ENCODE measurements at places on chromosomes 2 and 18.
A peak's percentile ranks its signal among the peaks of the same experiment; 100 is the strongest.

GRCh38 chr18:61972389-61973264 is 79.8 kb upstream of the RNF152 start:
- no peak for DNase-seq

- peak; percentile 48 for DNase-seq
These were observed 84.7 kb upstream of the NEDD4L start for GRCh38 chr18:57959278-57959677.

DNA sequence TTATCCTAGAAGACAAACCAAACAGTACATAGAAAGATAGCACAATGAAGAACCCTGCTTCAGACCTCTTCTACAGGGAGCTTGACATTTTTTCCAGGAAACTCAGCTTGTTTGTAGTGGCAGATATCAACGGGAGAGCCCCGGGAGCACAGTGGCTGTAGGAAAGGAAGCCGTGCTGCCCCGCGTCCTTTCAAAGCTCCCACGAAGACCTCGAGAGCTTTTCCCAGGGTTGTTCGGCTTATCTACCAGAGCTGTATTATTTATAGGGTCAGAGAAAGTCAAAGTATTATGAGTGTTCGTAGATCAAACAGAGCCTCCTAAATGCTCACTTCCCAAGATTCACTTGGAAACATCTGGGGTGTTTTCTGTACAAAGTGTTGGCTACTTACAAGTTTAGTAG is 167.1 kb upstream of the COPS8 start:
- DNase-seq: no peak

- DNase-seq: no peak
These were observed 186.4 kb downstream of the TNS1 start for GRCh38 chr2:217816396-217816869.

- no peak for DNase-seq
These were observed 66.8 kb downstream of the ACSL3 start for GRCh38 chr2:222927600-222927999.

- no peak for DNase-seq
These were observed 95.9 kb downstream of the POLE4 start for GRCh38 chr2:75054296-75054695.

DNA sequence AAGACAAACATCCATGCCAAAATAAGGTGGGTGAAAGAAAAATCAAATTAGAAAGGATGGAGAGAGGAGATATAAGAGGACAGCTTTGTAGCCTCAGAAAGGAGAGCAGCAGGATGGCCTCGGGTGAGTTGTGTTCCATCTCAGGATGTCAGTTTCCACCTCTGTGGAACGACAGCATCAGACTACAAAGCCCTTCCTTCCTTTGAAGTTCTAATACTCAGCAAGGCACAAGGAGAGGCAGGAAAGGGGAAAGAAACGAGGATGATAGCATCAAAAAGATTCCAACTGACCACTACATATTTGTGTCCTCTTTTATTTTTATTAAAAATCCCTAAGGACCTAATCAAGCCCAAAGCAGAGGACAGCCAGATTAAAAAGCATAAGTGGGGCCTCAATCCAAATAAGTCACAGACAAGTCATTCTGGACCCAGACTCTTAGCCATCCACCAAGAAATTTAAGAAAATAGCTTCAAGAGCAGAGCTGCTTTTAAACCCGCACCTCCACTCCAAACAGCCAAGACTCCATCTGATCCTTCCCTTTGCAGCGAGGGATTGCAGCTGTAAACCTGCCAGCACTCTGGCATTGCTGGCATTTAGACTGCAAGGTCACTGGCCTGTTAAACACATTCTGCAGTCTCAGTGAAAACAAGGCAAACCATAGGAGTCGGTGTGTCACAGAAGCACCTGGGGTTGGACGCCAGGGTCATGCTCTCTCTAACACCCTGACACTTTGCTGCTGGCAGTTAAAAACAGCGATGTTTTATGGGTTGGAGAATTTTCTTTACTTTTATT is 314.5 kb upstream of the CHAC2 start:
- no peak for DNase-seq

DNA sequence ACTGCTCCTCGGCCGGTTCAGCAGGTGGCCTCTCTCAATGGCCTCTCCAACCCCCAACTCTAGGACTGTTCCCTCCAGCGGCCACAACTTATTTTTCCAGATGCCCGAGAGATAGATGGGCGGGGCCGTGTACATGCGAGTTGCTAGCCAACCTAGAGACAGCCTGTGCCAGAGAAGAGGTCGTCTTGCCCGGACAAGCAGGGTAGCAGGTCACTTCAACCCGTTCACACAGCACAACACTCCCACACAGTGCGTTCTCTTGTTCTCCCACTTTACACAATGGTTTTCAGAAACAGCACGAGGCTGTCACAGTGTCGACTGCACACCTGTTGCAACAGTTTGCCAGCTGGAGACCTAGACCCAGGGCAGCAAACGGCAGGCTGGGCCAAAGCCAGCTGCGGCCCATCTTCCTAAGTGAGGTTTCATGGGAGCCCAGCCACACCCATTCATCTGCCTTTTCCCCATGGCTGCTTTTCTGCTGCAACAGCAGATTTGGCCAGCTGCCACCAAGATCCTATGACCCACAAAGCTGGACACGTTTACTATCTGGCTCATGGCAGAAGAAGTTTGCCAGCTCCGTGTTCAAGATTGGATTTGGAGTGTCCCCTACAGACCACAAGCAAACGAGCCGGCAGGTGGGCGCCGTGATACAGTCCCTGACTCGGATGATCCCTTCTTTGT is 7.3 kb upstream of the PRLH start:
- no peak for DNase-seq

DNA sequence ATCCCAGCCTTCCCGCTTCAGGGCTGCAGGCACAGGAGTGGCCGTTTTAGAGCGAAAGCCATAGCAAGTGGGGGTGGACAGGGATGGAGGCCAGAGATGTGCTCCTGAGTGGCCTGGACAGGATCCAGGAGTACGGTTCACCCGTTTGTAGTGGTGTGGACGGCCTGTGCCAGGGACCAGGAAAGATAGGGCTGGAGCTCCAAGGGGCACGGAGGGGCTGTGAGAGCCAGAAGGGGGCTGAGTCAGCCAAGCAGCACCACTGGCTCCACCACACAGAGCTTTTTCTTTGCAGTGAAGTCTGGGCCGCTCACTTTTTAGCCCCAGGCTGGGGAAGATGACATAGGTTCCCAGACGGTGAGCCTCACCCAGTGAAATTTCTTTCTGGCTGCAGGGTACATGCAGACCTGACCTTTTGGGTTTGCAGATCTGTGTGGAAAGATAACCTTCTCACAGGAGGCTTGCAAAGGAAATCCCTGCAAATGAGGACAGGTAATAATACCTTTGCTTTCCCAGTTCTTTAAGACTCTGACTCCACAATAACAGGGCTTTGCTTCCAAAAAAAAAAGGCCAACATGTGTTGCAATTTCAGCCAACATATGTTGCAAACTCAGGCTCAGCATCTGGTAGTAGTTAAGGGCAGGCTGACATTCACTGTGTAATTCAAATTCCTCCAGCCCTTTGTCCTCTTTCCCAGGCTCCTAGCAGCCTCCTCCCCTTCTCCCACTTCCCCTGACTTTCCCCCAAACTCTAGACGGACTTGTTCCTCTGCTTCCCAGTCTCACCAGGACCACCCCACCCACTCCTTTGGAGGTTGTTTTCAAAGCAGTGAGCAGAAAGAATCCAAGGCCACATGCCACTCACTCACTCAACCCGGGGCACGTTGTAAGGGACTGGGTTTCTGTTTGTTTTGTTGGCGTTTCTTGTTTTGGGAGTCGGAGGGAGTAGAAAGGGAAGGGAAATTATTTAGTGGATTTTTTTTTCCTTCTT is 20.3 kb upstream of the LAPTM4A start:
- DNase-seq: no peak

DNA sequence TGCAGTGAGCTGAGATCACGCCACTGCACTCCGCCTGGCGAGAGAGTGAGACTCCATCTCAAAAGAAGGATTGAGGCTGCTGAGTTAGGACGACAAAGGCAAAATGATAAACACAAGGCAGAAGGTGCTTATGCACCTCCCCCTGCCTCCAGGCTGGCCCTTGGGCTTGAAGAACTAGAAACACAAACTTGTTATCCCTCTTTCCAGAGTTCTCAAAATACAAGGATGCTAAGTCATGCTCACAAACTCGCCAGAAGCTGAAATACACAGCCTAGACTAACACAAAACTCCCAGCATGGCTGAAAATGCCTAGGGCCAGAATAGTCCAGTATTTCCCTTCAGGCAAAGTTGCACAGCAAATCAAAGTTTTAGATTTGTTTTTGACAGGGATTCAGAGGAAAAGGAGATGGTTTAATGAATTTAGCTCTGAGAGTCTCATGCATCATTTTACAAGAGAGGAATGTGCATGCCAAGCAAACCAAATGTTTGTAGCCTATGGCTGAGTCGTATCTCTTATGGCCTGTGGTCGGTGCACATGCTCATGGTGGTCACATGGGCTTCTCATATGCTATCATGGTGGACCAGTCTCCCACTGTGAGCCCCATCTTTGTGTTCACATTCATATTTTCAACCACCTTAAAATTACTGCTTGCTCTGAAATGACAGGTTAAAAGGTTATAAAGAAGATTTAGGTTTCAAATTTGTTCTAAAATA is 16.2 kb upstream of the MREG start:
- DNase-seq: no peak

- DNase-seq: no peak
These were observed 260.8 kb downstream of the CD226 start for GRCh38 chr18:69686861-69687260.

GRCh38 chr2:126368758-126369157 is 287.2 kb upstream of the GYPC start:
- no peak for DNase-seq

- DNase-seq: no peak
These were observed 21.3 kb downstream of the SCN1A start for GRCh38 chr2:166106431-166107015.

GRCh38 chr2:26144031-26144430 is 28.9 kb upstream of the GAREM2 start:
- no peak for DNase-seq

- no peak for DNase-seq
These were observed 33.6 kb downstream of the PTPRM start for GRCh38 chr18:7600528-7601245.

DNA sequence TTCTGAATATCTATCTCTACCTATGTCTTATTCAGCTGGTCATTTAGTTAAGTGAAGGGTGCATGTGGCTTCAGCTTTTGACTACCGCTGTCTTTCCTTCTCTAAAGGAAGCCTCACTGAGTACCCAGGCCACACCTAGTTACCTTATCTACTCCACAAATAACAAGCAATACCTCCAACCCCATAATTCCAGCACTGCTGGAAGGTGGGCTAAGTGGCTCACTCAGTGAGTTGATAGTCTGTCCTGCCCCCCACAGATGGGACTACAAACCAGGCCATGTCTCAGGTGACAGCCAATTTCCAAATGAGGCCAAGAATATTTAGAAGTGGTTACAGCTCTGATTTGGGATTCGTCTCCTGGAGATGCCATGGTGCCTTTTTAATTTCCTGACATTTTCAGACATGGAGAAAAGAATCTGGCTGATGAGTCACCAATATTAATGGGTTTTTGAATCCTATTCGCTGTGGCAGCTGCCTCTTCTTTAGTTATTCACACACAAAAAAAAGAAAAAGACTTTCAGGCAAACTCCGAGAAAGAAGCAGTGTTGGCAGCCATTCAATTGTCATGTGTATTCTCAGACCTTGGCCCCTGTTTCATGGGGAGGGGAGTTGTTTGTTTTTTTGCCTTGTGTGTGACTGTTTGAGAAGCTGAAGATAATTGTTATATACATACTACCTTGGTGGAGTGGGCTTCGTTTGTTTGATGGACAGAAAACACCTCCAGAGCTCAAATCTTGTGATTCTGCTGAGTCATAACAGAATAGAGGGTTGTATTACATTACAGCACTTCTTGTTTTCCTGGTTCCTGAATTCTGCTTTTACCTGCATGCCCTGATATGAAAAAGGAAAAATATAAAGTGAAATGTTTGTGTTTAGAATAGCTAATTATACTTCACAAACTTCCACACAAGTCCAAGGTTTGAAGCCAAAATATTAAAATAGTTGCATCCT is 64.2 kb downstream of the SCG2 start:
- DNase-seq: no peak

GRCh38 chr2:118470297-118470696 is 377.2 kb downstream of the EN1 start:
- no peak for DNase-seq

- no peak for DNase-seq
These were observed 9.6 kb downstream of the DCDC2C start for GRCh38 chr2:3712831-3713503.

DNA sequence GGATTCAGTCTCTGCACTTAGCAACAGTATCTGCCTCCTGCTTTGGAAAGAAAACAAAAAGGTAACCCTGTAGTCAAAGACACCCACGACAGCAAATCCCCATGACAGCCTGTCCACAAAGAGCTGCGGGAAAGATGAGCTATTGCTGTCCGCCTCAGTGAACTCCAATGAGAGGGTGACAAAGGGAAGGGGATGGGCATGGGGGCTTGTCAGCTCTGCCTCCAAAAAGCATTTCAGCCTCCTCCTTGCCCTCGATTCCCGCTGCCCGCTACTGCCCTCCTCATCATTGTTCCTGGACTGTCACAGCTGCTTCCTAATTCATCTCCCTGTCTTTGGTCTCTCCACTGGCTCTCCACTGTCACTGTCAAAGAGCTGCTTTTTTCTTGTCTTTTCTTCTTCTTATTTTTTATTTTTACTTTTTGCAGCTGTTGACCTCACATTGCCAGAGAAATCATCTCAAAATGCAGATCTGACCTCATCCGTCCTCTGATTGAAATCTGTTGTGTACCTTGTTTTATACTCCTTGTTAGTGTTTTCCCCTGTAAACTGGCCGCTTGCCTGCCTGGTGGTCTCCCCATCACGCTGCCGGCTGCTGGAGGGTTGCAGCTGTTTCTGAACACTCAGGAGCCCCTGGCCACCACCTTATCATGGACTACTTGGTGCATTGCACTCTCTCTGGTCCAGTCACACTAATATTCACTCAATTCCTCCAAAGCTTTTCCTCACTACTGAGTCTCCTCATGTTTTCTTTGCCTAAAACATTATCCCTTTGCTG is 7.9 kb upstream of the E2F6 start:
- DNase-seq: no peak

GRCh38 chr2:240277073-240277806 is 136.8 kb upstream of the OTOS start:
- no peak for DNase-seq

DNA sequence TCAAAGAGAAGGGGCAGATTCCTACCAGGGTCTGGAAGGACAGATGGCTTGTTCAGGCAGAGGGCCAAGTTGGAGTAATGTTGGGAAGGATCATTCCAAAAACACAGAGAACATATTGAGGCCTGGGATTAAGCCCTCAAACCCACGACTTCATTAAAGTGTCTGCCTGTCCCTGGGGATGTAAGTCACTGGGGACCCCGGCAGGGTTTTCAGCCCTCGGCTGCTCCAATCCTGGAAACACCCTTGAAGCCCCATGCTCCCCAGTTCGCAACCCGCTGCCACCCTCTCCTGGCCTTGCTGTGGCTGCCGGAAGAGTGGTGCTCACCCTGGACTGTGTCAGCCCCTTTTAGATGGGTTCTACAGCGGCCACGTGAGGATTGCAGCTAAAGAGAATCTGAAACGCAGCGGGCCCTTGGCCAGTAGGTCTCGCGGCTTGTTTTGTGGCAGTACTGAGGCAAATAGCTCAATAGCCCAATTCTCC is 79.9 kb downstream of the EPAS1 start:
- DNase-seq: no peak

DNA sequence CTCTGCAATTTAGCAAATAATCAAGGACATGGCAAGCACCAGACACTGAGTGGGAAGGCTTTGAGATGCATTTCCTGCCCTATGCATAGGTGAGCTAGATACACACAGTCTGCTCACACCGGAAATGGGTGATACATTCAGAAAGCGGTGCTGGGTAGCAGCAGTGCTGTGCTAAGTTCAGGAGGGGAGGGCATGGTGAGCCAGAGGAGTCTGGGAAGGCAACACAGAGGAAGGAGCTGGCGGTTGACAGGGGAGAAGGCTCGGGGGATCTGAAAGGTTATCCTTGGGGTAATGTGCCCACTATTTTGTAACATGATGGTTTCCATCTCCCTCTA is 57.4 kb upstream of the EPAS1 start:
- DNase-seq: peak; percentile 30
